ENCODE measurements at places on chromosomes 6 and 20.

DNA sequence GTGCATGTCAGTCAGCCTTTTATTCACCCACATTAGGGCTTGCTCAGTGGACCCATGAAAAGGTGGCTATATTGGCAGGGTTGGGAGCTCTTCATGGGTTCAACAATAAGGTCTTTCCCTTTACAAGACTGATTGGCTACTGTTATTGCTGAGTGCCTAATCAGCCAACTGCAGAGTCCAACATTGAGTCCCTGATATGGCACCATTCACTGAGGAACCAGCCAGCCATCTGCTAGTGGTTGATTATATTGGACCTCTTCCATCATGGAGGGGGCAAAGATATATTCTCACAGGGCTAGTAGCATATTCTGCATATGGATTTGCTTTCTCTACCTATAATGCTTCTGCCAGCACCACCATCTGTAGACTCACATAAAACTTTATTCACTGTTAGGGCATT, 69.9 kb downstream of the CDKAL1 start:
- DNase-seq: no peak

- DNase-seq: no peak
These were observed 26.4 kb downstream of the COX4I2 start for GRCh38 chr20:31663838-31664695.

DNA sequence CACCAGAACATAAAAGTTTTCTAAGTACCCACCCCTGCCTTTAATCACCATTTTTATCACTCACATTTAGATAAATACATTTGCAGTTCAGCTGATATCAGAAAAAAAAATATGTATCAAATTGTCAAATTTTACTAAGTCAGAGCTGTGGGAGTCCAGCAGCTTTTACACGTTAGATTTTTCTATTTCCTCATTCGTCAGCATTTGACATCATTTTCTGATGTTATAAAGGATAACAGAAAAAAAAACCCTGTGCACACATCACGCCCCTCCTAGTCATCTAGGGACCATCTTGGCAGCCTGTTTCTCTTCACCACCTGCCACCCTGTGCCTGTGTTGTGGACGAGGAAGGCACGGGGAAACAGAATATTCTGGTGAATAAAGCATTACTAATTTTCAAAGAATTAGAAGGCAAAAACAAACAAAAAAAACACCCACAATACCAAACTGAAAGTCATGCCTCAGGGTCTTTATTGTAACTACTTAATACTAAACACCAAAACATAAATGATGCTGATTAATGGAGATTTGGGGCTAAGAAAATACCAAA, 12.4 kb downstream of the B4GALT5 start:
- no peak for DNase-seq

GRCh38 chr6:7505189-7505699, 36.2 kb upstream of the DSP start:
- DNase-seq: no peak

GRCh38 chr20:63835021-63835858, 4.2 kb upstream of the ZBTB46 start:
- peak; percentile 95 for DNase-seq

DNA sequence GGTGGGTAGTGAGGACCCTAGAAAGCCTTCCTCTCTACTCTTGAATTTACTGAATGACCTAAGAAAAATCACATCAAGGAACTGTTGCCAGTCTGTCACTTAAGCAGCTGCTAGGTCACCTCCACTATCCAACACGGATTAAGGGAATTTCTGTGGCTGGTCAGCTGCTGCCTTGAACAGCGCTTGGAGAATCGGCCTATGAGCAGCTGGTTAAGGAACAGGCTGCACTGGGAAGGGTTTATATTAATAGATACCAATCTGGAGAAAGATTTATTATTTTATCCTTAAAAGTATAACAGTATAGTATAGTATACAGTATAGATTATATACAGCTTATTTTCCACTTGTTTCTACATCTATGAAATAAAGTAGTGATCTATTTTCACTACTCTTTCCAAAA, 6.5 kb downstream of the PTPRK start:
- no peak for DNase-seq

Measured in lower leg skin (tissue), 4 donors.